HL-60 (cell line): ENCODE measurements at places on chromosomes 2 and 18.

DNA sequence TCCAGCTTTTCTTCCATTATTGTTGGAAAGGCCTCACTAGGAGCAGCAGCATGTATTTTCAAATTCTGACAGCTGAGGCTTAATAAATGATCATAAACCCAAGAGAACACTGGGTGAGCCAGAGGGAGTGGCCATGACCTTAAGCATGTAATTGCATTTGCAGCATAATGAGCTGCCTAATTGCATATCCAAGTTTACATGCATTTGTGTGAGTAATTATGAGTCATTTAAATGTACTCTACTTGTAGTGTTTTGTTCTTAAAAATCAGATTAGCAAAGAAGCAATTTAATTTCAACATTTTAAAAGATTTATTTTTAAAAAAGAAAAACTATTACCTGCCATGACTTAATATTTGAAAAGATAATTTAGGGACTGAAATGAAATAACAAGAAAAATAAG is 74.8 kb downstream of the NOL10 start:
- DNase-seq = no peak

- no peak for DNase-seq
Observed at GRCh38 chr2:113686537-113686936, 59.5 kb downstream of the RABL2A start.

DNA sequence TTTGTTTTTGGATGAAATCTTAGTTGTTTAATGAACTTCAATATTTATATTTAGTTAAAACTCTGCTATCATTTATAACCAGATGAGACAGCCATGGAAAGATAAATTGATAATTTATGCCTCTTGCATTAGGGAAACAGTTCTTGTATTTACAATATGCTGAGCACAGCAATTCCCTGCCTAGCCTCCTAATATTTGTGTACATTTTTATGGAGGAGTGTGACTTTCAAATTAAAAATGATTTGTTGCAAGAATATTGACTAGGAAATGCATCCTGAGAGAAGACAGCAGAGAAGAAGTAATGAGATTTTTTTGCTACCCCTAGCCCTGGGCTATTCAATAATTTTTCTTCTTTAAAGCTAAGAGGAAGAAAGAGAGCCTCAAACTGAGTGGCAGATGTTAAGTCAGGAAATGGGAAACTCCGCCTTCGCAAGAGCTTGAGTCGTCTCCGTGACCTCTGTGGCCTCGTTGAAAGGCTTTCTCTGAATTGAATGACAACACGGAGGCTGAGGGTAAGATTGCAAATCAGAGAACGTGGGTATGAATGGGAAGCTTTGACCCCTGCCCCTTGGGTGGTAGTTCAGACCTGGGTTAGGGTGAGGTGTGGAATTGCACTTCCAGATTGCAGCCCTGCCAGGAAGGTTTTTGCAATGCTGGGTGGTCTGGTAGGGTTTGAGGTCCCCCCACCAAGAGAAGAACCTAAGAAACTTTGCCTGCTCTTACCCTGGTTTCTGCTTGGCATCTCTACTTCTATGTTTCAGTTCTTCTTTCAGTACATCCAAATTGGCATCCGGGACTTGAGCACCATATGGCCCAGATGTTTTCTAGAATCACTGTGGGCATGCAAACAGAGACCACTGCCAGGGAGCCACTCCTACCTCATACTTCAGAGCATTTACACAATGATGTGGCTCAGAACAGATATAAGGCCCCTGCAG is 210.3 kb upstream of the RBMS1 start:
- peak; percentile 35 for DNase-seq

DNA sequence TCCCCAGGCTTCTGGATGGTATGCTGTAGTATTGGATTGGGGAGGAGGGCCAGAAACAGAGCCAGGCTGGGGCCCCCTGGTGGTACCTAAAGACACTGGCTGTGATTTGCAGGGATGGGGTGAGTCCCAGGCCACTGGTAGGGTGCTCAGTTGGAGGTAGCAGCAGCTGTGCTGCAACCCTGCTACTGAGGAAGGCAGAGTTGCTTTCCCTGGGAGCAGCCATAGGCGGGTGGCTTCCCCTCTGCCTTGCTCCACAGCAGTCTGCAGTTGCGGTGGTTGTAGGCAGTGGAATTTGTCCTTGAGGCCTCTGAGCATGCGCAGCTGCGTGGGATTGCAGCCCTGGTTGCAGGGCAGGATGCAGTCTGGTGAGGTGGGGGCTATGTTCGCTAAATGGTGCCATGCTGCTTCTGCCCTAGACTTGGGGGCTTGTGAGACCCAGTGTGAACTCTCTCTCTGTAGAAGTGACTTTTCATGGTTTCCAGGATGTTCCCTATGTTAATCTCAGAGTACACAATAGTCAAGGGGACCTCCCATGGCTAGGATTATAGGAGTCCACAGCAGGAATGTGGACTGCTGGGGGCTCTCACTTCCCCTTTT is 443.5 kb downstream of the XIRP2 start:
- no peak for DNase-seq

- DNase-seq = no peak
Observed at GRCh38 chr2:16393500-16394071, 272.0 kb downstream of the CYRIA start.

DNA sequence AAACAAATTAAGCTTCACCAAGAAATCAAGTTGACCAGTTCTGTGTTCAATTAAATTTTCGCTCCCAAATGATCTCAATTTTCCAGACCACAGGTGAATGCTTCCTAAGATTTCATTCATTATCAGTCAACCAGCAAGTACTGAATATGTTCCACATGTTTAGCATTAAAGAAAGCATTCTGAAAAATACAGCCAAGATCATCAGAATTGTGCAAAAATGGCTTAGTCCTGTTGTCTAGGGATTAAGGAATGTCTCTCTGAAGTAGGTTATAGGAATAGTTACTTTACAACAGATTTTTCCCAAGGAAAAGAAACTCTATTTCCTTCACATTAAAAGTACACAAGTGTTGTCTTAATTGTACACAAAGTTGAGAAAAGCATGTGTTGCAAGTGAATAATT is 69.2 kb downstream of the NRXN1 start:
- no peak for DNase-seq
